ENCODE measurements at places on chromosomes 2 and 18.

DNA sequence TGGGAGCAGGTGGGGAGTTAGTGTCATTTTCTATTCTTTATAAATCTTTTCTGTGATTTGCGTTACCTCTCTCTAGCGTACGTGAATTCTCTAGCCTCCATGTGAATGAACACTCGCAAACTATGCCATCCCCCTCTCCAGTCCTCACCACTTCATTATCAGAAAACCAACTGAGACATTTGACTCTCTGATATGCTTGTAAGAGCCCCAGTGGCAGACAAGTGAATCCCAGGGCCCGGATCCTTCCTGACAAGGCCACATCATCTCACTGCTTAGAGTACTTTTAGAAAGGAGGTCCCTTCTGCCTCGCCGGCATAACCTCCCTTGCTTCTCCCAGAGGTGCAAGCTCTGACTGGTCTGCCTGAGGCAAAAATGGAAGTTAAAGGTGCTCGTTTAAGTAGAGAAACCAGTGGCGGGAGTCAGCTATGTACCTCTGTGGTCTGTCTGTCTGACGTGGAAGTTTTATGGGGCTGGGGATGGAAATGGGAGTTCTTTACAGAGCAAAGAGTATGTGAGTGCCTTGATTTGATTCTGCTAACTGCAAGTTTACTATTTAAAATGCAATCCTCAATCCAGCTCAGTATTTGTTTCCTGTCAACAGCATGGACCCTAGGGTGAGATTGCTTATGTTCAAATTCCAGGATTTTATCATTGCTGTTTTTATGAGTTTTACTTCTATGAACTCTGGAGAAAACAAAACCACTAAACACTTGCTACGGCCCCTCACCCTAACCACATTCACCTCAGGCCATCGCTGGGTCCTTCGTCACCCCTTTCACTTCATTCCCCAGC, 114.9 kb upstream of the MSTN start:
- no peak for DNase-seq

- no peak for DNase-seq
Measured at GRCh38 chr18:46174342-46175041, 70.3 kb downstream of the HAUS1 start.

DNA sequence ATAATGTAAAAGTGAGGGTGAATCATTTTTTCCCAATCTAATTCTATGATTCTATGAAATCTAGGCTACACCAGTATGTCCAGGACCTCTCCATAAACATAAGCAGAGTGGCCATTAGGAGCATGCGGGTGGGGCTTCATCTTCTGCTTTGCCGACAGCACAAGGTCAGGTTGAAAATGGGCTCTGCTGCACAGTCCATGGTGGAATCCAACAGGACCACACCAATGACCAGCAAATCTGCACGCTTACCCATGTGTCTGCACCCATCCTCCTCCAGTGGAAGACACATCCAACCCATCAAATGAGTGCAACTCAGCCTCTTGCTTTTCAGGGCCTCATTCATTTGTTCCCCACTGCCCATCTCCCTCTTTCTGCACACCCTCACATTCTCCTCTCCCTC, 43.3 kb upstream of the SKOR2 start:
- DNase-seq: no peak

- DNase-seq: no peak
Measured at GRCh38 chr18:20988726-20989125, 122.9 kb downstream of the ROCK1 start.

GRCh38 chr2:205013586-205013985, 468.3 kb downstream of the PARD3B start:
- DNase-seq: no peak

- DNase-seq: no peak
Measured at GRCh38 chr2:178927173-178927572, 120.0 kb upstream of the TTN start.

- DNase-seq: no peak
Measured at GRCh38 chr2:42874949-42875801, 82.8 kb upstream of the HAAO start.

DNA sequence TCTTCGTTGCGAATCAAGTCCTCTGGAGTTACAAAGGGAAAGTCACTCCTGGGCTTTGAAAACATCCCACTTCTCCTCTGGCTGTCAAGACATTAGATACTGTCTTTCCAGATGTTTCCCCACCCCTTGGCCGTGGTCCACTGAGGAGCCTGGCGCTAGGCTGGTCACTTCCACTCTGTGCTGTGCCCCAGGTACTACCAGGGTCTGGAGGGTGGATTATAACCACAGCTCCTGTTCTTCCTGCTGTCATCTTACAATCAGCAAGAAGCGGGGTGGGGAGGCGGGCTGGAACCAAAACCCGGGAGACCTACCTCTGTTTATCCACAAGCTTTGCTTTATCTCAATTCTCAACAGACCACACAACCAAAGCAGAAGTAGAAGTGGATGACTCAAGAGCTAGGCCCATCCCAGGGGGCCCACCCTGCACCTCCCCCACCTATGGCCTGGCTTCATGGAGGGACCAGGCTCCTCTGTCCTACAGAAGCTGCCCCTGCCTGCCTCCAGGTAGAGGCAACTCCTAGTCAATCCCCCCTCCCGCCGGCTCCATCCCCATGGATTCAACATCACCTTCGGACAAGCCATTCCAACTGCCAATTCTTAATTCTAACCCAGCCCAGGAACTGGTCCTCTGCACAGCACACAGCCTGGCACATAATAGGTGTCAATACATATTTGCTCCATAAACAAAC, 17.8 kb downstream of the SMAD7 start:
- no peak for DNase-seq

- no peak for DNase-seq
Measured at GRCh38 chr18:49708662-49709346, 104.5 kb downstream of the ACAA2 start.

DNA sequence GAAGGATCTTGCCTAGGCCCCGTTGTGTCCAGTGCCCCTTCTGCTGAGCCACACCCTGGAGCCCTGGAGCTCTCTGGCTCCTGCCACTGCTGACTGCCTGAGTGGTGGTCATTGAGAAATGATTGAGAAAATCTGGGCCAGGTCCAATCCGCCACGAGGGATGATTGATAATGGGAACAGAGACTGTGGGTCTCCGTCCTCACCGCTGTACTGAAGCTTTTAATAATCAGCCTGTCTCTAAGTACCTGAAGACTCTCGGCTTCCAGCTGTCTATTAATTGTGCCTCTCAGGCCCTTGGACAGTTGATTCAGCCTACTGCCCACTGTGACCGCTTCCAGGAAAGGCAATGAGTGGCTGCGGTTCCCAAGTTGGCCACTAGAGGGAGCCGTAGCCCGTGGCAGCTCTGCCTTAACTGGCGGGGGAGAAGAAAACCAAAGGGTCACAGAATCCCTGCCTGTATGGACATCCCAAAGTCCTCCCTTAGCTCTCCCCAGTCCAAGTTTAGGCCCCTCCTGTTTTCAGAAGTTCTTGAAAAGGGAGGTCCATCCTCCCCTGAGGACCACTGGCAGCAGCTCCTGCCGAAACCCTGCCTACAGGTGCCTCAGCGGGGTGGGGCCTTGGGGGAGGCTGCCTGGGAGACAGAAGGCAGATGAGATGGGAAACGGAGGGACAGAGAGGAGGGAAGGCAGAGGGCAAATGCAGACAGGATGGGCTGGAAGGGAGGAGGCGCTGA, 213.6 kb downstream of the TNS1 start:
- peak; percentile 64 for DNase-seq

- DNase-seq: no peak
Measured at GRCh38 chr2:208618220-208618619, 211.6 kb downstream of the PTH2R start.

- no peak for DNase-seq
Measured at GRCh38 chr2:131103165-131103564, 2.0 kb upstream of the PLEKHB2 start.

GRCh38 chr18:5431836-5432575, 111.8 kb downstream of the EPB41L3 start:
- no peak for DNase-seq

GRCh38 chr2:156883804-156884203, 373.7 kb upstream of the GALNT5 start:
- no peak for DNase-seq

DNA sequence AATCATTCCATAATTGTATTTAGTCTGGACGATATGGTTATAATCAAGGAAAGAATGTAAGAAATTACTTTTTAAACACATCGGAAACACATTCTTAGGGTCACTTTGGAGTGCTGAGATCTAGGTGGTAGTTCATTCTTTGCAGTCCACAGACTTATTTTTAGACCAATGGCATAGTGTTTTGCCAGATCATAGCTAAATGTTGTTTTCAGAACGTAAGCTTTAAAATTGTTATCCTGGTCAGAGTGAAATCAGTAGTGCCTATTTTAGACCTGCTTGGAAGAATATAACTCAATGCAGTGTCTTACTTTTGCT, 4.3 kb downstream of the MYL12A start:
- DNase-seq: no peak

GRCh38 chr2:106885971-106886915, at the start of gene ST6GAL2:
ST6GAL2 (minus strand) TSS chr2:106886167; CDS start chr2:106843977, 42,190 bp downstream.
- peak; percentile 15 for DNase-seq

- no peak for DNase-seq
Measured at GRCh38 chr2:132617989-132618388, 52.0 kb downstream of the LYPD1 start.

DNA sequence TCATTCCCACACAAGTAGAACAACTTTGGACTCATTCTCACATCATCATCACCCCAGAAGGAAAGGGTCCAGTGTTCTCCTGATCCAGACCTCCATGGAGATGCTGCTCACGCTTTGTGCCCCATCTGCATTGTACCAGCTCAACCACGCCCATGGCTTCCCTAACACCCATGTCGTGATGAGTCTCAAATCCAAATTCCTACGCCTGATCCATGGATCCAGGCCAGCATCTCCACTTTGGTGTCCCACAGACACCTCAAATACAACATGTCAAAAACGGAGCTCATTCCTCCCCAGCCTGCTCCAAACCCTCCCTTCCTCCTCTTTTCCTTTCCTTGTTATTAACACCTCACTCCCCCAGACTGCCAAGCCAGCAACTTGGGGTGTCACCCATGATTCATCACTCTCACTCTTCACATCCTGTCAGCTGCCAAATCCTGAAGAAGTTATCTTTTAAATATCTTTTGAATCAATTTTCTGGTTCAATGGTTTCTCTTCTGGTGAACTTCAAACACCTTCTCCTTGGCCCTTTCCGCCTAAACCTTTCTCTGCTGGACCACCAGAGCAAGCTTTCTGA, 30.2 kb upstream of the FAM124B start:
- no peak for DNase-seq

- DNase-seq: no peak
Measured at GRCh38 chr2:88919087-88919738, 227.7 kb downstream of the RPIA start.

GRCh38 chr18:59359576-59359952, 499 bp upstream of the LMAN1 start:
- peak; percentile 17 for DNase-seq

DNA sequence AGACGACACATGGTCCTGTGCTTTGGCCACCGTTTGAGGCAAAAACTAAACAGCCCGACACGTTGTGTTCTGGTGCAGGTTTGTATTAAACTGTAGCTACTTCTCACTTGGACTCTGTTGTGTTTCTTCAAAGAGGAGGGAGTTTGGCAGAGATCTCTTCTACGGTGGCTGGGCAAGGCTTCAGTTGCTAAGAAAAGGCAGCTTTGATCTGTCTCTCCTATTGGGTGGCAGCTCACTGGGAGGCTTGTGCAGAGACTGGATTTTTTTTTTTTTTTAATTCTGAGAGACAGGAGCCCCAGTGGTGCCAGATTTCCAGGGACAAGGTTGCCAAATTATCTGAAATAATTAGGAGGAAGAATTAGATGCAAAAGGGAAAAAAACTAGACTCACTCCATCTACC, 20.2 kb upstream of the MAPRE3 start:
- no peak for DNase-seq

DNA sequence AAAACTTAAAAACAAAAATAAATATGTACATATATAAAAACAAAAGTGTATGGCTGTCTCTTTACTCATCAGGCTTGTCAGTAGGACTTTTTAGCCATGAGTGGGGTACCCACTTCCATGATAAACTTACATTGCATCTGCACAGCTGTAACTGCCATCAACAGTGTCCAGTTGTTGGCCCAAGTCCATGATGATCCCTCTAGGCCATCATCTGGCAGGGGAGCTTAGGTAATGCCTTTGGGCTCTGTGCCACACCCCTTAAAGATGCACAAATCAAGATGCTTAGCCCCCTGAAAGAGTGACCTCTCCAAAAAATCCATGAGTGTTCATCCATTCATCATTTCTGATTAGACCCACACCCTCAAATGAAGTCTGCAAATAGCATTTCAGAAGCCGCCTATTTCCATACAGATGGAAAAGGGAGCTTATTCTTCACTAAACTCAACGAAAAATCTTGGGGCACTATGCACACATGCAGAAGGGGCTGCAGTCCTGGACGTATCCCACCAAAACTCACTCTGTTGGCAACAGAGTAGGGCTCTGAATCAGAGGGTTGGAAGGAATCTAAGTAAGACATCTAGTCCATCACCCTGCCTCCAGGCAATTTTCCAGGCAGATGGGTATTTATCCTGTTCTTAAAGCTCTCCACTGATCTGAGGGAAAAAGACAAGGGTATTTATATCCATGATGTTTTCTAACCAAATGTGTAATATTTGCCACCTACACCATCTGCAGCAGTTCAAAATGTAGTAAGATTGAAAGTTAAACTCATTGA, 691.0 kb downstream of the ZEB2 start:
- DNase-seq: no peak

DNA sequence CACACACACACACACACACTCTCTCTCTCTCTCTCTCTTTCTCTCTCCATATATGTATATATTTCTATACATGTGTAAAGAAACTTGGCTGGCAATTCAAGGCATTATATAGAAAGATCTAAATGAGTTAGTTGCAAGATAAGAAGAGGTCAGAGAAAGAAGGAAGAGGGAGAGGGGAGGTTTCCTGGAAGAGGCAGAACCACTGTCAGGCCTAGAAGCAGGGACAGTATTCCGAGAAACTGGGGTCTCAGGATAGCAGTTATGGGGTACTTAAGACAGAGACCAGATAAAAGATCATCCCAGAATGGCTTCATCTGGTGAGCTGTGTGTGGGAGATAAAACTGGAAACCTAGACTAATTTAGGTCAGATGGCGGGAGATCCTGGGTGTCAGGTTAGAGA, 180.8 kb downstream of the CAMKMT start:
- DNase-seq: no peak

GRCh38 chr2:46805401-46805951, 110.1 kb downstream of the MCFD2 start:
- DNase-seq: no peak

- DNase-seq: no peak
Measured at GRCh38 chr18:34710458-34710914, 388 bp downstream of the DTNA start.

DNA sequence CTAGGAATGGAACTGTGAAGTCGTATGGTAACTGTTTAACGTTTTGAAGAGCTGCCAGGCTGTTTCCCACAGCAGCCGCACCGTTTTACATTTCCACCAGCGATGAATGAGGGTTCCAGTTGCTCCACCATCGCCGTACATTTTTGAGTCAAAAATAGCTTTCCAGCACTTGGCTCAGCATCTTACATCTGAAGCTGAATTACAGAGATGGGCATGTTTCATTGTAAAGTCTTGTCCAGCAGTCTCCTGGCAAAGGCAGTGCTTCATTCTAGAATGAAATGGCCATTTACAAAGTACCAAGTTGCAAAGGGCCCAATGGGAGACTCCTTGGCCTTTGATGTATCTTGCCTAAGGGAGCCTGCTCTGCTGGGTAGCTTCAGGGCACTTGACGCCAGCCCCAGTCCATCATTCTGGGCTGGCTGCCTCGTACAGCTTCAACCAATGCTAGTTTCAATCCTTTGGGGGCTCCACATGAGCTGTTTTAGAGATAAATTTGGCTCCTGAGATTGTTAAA, 45.1 kb downstream of the ATIC start:
- no peak for DNase-seq
